Uterus (tissue), 4 donors: ENCODE measurements at places on chromosomes 12 and 14. TPM values are rescaled to one million over a fixed set of nuclear protein-coding genes. Genes with fewer than 3 reads are reported as not detected.

GRCh38 chr12:120847814-120848213 is 56.3 kb downstream of the SPPL3 start:
- DNase-seq = no peak

DNA sequence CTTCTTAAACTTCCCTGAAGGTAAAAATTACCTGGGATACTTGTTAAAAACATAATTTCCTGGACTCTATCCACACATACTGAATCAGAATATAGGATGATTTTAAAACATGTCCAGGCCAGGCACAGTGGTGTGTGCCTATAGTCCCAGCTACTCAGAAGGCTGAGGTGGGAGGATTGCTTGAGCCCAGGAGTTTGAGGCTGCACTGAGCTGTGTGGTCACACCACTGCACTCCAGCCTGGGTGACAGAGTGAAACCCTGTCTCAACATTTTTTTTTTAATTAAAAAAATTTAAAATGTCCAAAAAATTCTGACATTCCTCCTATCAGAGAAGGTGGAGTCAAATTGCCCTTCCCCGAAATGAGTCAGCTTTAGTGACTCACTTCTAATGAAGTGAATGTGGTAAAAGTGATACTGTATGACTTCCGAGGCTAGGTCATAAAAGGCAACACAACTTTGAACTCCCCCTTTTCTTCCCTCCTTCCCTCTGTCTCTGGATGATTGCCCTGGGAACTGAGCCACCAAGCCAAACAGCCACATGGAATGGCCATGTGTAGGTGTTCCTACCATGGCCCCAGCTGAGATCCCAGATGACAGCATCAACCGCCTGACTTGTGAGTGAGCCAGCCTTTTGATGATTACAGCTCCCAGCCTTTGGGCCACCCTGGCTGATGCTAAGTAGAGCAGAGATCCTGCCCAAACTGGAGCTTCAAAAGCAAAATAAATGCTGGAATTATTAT is 36.3 kb downstream of the LIMA1 start:
- peak; percentile 72 for DNase-seq

- no peak for DNase-seq
Observed at GRCh38 chr14:51167587-51168214, 72.3 kb upstream of the TMX1 start.

DNA sequence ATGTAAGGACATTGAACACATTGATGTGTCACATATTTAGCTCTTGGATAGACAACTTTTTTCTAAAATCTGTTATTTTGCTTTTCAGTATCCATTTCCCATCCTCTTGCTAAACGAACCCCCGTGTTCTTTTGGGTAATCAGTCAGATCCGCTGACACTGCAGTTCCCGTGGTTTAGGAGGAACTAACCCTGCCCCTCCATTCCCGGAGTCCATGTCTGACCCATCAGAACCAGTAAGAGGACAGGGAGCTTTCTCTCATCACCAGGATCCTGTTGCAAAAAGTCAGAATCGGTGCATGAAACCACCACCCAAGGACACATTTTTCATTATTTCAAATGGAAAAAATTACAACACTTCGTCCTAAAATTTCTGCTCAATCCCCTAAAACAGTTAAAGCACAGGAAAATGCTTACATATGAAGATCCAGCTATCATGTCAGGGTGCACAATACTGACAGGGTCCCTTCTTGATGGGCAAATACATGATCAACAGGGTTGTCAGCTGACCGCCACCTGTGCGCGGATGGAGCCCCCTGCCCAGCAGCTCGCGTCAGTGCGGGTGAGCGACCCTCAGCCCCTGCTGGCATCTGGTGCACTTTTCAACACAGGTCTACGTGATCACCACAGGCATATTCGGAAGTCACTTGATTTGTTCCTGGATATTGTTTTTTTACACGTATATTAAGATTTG is 276.8 kb downstream of the ADGRD1 start:
- no peak for DNase-seq

- DNase-seq = no peak
Observed at GRCh38 chr14:34404416-34404815, 57.6 kb downstream of the SPTSSA start.

- no peak for DNase-seq
Observed at GRCh38 chr12:71139153-71139735, 18.6 kb downstream of the TSPAN8 start.

DNA sequence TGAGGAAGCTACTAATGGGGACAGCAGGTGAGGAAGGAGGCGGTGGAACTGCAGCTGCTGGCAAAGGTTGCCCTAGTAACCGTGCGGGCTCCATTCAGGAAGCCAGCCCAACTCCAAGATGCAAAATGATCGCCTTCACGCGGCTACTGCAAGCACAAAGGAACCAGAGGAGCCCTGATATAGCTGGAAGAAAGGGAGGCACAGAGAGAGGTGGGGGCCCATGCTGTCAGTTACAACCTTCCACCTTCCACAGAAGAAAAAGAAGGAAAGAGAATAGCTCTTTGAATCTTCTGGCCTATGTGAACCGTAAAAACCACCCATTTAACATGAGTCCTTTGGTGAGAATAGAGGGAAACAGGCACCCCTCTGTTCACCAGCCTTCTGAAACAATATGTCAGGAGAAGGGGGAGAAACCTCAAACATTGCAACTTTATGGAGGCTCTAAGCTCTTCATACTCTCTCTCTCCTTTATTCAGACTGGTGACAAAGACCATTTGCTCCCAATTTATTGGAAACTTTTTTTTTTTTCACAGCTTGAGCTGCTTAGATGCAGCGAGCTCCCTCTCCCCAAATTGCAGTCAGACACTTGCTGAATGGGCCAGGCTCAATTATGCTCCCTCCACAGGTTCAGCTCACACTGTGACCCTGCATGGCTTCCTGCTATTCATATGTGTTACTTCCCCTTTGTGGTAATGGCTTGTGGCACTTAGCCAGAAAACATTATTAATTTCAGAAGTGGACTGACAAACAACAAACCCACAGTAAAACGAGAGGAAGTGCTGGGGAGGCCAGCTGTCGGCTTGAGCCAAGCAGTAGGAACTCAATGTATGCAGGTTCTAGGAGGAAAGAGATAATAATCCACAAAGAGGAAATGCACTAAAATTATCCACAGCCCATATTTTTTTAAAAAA is 6.2 kb downstream of the DUSP6 start:
- DNase-seq = no peak

DNA sequence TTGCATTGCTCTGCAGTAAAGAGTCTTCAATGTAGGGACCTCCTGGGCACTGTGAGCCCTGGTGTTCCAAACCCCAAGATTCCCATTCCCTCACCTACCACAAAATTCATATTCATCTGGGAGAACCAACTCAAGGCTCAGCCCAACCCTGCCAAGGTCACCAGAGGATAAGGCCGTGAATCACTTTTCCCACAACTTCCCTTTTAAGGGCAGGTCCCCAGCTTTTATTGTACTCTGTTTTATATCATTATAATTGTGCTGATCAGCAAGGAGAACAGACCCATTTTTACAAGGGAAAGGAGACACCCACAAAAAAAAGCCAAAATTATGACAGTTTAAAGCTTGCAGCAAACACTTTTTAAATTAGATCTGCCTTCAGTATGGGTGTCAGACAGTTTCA is 363.0 kb upstream of the FKBP4 start:
- DNase-seq = peak; percentile 48

DNA sequence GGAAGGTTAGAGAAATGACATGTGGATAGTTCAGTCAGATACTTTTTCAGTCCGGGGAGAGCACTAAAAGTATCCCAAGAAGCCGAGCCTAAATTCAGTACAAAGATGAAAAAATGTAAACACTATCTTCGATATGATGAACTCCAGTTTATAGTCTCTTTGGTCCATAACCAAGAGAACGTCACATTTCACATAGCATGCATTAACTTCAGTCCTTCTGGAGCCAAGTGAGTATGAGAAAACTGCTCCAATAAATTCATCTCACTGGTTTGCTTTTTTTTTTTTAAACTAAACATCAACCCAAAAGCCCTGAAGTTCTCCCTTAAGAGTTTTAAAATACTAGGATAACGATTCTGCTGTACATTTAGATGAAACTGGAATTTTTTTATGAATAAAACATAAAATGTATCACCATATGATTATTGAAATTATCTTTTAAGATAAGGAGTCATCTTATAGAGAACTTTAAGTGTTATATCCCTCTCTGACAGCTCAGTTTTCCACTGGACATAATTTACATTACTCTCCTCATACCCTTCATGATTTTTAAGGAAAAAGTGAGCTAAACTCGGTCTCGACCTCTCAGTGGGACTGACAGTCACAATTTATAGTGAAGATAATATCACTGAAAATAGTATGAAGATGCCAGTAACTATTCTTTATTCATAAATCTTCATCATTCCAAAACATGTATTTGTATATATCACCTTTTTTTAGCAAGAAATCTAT is 841.5 kb upstream of the FLRT2 start:
- DNase-seq = no peak

- no peak for DNase-seq
Observed at GRCh38 chr12:52185400-52185967, 6.3 kb downstream of the KRT80 start.

DNA sequence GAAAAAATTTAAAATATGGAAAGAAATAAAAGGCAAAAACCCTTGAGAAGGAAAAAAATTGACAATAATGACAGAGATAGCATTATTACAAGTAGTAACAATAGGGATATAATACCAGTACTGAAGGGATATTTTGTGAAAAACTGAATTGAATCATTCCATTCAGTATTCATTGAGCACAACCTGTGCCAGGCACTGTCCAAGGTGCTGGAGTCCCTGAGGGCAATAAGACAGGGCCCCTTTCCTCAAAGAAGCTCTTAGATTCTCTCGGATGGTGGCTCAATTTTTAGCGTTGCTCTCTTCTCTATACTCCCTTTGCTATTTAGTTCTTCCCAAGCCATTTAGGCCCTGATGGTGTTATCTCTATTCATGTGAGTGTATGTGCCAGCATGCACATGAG is 34.3 kb upstream of the GAS2L3 start:
- DNase-seq = no peak

TMEM121 gene
- total RNA-seq = 6.2 TPM

CPNE8 gene
- 35.2 TPM for total RNA-seq

CLEC6A gene
- not detected for total RNA-seq

PCNX4 gene
- total RNA-seq = 55.5 TPM

CCDC175 gene
- not detected for total RNA-seq

SLC22A17 gene
- total RNA-seq = 45.9 TPM
